ENCODE measurements at places on chromosomes 5 and 9. TPM values are rescaled to one million over a fixed set of nuclear protein-coding genes. Genes with fewer than 3 reads are reported as not detected.

The RANBP3L gene
- not detected for total RNA-seq

The GDA gene
- total RNA-seq: 0.33 TPM

The COL5A1 gene
- total RNA-seq: 16.2 TPM

The AKNA gene
- total RNA-seq: 5.1 TPM

The VLDLR gene
- 11.8 TPM for total RNA-seq

The SLC6A19 gene
- not detected for total RNA-seq

The CDC20B gene
- total RNA-seq: not detected

The CAVIN4 gene
- 0.14 TPM for total RNA-seq

The TMEM215 gene
- not detected for total RNA-seq

The MCTP1 gene
- 1.3 TPM for total RNA-seq

The PCDHB14 gene
- total RNA-seq: 0.65 TPM

The FUT7 gene
- not detected for total RNA-seq

The LCN1 gene
- not detected for total RNA-seq
